Esophagus mucosa (tissue), 1 donor: ENCODE measurements at places on chromosomes 7 and 10.

DNA sequence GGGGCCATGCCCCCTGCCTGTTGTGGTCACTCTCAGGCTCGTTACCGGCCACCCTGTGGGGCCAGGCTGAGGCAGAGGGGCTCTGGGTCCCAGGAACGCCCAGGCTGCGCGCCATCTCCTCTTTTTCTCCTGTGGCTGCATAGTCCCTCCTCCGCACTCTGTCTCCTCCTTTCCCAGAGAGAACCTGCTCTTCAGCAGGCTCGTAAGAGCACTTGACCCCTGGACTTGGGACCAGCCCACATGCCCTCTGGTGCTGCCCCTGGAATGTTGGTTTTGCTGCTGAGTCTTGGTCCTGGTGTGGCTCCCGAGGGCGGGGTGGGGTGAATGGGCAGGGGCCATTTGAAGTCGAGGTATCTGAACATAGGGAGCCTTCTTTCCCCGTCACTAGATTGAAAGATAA lies 6.6 kb upstream of the BHLHA15 start:
- ATAC-seq: no peak

DNA sequence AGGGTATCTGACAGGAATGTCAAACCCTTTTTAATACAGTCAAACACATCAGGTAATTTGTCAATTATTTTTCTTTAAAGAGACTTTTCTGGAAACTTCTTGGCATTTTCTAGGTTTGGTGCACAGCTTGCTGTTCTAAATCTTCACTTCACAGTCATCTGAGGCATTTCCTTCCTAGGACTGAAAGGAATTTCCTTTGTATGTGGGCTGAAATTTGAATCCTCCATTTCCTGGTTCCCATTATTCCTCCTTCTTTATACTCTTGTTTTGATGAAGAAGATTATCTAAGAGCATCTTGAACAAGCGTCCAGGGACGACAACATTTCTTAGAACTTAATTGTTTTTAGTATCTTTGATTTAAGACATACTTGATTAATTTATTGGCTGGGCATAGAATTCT lies 24.9 kb downstream of the CALD1 start:
- no peak for ATAC-seq

DNA sequence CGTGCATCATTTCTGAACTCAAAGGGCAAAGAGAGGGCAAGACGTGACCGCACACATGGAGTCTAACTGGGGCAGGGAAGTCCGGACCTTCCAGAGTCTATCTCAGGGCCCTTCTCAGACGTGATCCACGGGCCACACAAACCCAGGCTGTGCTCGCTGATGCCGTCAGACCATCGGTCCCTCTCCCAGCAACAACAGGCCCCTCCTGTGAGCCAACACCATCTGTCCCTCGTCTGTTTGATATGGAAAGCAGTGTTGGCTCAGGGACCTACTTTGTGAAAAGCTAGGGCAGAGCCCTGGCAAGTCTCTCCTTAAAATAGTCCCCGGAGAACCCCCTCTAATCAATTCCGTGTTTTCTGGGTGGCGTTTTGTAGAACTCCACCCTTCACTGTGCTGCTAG lies 208.8 kb downstream of the TCERG1L start:
- no peak for ATAC-seq

GRCh38 chr10:104485632-104486031 lies 132.0 kb downstream of the CFAP58 start:
- ATAC-seq: no peak

GRCh38 chr7:85030893-85031292 lies 156.0 kb downstream of the SEMA3D start:
- ATAC-seq: peak; percentile 39

DNA sequence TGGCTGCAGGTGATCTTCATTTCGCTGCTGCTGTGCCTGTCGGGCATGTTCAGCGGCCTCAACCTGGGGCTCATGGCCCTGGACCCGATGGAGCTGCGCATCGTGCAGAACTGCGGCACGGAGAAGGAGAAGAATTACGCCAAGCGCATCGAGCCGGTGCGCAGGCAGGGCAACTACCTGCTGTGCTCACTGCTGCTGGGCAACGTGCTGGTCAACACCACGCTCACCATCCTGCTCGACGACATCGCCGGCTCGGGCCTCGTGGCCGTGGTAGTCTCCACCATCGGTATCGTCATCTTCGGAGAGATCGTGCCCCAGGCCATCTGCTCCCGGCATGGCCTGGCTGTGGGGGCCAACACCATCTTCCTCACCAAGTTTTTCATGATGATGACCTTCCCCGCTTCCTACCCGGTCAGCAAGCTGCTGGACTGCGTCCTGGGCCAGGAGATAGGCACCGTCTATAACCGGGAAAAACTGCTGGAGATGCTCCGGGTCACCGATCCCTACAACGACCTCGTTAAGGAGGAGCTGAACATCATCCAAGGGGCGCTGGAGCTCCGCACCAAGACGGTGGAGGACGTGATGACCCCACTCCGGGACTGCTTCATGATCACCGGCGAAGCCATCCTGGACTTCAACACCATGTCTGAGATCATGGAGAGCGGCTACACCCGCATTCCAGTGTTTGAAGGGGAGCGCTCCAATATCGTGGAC lies 1.3 kb downstream of the CNNM2 start:
- no peak for ATAC-seq

DNA sequence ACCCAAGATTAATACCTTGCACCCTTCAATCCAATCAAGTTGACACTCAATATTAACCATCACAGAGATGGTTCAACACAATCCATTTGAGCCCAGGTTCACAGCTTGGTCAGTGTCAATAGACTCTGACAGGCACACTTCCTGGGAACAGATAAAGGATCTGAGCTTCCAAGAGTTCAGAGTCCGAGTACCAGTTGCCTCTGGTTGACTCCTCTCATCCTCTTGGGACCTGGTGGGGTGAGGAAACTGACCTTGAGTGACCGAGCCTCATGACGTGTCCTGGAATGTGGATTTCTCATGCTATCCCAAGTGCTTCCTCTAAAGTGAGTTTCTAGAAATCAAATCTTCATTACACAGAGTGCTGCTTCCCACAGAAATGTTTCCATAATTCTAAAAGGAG lies 162.0 kb downstream of the CYP26A1 start:
- ATAC-seq: no peak

- ATAC-seq: no peak
Measured at GRCh38 chr7:133641436-133641835, 388.6 kb downstream of the EXOC4 start.

DNA sequence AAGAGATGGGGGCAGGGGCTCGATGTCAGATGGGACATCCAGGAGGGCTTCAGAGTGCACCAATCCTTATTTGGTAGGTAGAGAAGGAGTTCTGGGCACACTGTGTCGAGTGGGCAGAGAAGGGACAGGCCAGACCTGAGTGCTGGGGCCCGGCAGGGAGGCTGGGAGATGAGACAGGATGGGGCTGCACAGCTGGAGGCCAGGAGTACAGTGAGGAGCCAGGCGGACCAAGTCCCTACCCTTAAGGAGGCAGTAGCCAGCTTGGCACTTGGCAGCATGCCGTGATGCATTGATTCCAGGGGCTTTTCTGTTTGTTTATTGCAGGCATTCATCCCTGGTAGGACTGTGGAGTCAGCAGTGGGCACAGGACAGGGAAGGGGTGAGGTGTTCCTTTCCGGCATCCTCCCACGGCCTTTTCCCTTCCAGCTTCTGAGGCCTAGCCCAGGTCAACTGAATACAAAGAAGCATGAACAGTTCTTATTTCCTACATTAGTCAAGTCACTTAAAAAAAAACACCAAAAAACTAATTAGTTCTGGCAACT lies 168.8 kb upstream of the CDCA7L start:
- ATAC-seq: peak; percentile 12

DNA sequence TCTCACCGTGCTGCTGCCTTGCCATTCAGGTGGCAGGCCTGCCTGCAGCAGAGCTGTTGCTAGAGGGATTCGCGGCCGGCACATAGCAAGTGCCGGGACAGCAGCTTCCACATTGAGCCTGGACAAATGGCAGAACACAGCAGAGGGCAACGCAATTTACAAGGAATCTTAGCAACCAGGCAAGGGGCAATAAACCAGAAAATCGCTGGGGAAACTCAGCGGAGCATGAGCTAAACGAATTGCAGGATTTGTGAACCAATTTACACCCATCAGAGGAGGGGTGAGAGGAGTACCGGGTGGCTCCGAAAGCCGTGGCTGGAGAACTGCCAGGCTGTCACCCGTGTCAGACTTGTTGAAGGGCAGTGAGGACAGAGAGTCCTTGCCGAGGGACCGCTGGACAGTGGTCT lies 58.6 kb upstream of the LOXL4 start:
- ATAC-seq: no peak

DNA sequence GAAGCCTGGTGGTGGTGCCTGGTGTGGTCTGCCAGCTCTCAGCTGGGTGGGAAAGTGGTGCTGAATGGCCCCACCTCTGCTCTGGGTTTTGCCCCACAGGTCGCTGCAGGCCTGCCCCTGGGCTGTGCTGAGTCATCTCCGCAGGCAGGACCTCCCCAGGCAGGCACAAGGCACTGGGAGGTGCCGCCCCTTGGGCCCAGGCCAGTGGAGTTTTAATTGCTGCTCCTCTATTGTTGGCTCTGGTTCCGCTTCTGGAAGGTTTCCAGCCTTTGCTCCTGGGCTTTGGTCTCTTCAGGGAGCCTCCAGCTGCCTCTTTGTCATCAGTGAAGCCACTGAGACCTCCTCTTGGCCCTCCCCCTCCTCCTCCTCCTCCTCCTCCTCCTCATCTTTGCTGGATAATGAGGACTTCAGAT lies 180.3 kb upstream of the GRB10 start:
- ATAC-seq: peak; percentile 90

DNA sequence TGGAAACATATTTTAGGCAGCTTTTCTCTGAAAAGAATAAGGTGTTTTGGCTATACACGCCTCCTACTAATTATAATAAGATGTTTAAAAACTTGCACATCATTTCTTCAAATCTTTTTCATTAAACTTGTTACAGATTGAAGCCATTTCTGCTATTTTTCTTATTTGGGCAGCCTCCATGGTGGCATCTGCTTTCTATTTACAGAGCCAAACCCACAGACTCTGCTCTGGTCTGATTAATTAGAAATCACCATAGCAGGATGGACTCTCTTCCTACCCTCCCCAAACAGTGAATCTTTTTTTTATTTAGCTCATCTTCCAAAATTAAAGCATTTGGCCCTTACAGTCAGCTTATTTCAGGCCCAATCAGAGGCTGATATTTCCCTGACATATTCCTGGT lies 85.7 kb upstream of the AOAH start:
- ATAC-seq: no peak

DNA sequence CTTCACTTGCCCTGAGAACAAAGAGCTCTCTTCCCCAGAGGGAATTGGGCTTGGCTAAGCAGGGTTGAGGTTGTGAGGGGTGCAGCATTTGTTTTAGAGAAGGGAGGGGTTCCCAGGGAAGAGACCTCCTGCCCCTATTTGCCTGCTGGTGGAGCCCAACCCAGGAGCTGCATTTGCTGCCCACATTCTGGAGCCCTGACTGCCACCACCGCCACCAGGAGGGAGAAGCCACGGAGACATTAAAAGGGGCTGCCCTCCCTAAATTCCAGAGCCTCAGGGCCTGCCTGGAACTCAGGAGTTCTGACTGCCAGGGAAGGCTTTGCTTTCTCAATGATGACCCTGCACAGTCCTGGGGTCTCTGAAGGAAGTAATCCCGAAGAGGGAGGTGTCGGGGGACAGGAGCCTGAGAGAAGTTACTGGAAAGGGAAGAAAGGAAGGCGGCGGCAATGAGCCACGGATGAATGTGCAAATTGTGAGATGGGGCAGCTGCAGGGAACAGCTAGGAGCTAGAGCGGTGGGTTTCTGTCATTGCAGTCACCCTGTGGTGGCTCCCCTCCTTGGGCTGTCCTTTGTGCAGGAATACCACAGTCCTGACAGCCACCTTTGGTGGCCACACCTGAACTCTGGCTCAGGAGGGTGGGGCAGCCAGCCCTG lies 51.3 kb downstream of the NEURL1 start:
- no peak for ATAC-seq

GRCh38 chr10:118542745-118543144 lies 52.7 kb downstream of the PRLHR start:
- no peak for ATAC-seq

DNA sequence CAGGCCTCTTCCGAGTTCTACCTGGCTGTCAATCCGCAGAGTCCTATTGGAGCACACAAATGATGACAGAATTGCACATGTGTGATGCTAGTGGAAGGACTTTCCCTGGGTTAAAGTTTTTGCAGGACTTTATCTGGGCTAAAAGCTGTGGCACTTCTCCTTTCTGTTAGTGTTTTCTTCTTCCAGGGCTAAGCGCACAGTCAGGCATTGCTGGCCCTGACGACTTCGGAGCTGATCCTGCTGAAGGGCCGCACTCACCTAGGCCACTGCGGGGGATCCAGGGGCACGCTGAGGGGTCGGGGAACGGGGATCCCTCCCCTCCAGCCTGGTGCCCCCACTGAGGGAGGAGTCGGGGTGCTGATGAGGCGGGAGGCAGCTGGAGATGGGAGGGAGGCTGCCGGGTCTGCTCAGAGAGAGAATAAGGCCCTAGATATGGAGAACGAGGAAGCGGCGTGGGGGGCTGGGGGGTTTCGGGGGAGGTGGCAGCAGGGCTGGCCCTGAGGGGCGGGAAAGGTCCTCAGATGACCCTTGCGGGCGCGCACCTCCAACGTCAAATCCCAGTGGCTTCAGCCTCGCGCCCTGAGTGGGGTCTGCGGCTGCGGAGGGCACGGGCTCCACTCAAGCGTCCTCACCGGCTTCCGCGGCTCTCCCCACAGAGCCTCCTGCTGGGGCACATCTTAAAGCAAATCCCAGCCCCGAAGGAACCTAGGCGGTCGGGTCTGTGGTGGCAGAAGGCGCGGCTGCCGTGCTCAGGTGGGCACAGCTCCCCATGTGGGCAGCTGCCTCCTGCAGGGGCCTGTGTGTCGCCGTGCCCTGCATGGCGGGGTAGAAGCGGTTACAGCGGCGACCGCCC lies 30.9 kb downstream of the AGR3 start:
- peak; percentile 23 for ATAC-seq

- no peak for ATAC-seq
Measured at GRCh38 chr10:119410361-119411116, 132.0 kb downstream of the RGS10 start.

- peak; percentile 9 for ATAC-seq
Measured at GRCh38 chr7:128738570-128739047, 550 bp upstream of the CALU start.

- no peak for ATAC-seq
Measured at GRCh38 chr10:110779489-110779888, 92.2 kb upstream of the PDCD4 start.

DNA sequence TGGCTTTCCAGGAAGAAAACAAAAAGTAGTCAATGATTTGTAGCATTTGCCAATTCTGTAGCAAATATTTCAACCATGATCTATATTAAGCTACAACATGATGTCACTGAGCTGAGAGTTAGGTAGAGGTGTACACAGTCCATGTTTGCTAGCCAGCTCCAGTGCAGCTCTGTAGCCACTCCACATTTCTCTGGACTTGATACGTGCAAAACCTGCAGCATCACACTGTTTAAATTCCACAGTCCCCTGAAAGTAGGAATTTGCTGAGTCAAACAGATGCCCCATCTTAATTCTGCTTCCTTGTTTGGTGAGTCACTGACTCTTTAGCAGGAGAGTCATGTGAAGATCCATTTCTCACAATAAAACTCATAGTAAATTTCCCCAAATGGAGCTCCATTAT lies 89.8 kb upstream of the LRRTM3 start:
- no peak for ATAC-seq

DNA sequence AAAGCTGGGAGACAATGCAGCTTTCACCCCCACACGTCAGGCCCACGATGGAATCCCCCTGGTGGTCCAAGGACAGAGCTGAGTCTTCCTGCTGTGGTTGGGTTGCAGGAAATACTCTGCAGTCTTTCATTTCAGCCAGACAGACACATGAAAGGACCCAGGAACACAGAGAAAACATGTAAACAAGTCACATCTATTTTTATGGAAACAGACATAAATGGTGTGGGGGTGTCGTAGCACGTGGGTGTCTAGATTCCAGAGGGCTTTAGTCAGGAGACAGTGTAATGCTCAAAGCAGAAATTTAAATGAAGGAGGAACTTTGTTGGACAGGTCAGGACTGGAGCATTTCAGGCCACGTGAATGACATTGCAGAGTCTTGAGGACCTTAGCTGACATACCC lies 444.6 kb downstream of the SUGCT start:
- ATAC-seq: no peak
